ENCODE measurements at places on chromosomes 3 and 15. TPM values are rescaled to one million over a fixed set of nuclear protein-coding genes. Genes with fewer than 3 reads are reported as not detected.

Gene ZBBX
- total RNA-seq = not detected

Gene MESP1
- 0.26 TPM for total RNA-seq

Gene ZNF621
- total RNA-seq = 12.9 TPM

Gene FGF7
- 0.13 TPM for total RNA-seq

Gene EIF2B5
- total RNA-seq = 42.1 TPM

Gene CTXND1
- total RNA-seq = not detected

Gene CERS3
- total RNA-seq = 27.3 TPM
